ENCODE measurements at places on chromosomes 13 and 19.

DNA sequence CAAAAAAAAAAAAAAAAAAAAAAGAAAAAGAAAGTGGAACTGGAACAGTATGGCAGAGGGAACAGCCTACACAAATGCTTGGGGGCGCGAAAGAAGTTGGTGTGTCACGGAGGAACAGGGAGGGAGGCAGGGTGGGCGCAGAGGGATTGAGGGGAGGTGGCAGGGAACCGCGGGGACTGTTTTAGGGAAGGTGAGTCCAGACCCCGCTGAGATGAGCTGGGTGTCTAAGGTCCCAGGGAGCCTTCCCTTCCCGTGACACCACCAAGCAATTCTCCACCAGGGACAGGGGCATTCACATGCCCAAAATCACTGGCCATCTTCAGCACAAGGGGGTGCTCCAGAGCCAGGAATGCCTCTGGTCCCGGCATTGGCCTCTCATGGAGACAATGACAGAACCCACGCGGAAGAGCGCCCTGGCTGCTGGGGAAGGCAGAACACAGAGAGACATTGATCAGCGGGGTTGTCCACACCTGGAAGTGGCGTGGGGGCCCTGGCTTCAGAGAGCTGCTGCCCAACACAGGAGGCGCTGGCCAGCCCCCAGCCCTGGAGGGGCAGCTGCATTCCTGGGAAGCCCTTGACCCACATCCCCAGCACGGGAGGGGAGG lies 6.9 kb downstream of the PEAK3 start:
- peak; percentile 79 for DNase-seq

DNA sequence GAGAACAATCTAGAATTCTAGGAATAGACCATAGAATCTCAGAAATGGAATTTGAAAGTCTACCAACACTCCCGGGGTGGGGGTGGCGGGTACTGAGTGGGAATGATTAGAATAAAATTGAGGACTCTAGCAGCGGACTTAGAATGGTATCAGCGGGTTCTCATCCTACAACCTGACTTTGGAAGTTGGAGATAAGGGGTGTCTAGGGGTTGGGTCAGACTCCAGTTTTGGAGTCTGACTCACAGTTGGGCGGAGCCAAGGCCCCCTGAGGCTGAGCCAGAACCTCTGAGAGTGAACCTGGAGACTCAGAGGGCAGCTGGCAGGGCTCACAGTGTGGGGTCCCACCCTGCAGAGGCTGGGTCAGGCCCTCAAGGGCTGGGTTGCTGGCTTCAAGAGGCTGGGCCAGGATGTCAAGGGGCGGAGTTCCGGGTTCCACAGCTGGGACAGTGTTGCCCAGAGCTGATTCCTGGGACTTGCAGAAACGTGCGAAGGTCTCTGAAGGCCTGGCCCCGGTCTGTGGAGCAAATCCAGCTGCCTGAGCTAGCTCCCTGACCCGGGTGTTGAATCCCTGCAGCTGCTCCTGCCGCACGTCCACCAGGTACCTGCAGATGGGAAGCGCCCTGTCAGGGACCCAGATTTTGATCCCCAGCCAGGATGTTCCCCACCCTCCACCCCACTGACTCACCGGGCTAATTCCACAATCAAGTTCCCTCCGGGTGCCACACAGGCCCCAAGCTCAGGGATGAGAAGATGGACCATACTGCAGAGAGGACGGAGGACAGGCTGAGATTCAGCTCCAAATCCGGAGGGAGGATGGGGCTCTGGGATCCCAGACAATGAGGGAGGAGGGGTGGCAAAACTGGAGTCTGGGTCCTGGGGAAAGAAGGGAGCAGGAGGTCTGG lies 1.6 kb upstream of the TNNI3 start:
- DNase-seq, result no peak

- no peak for DNase-seq
These were observed 940.0 kb downstream of the EFNB2 start for GRCh38 chr13:105595471-105595870.

GRCh38 chr19:2744113-2744512 lies 4.3 kb upstream of the SLC39A3 start:
- no peak for DNase-seq

- no peak for DNase-seq
These were observed 9.4 kb downstream of the SLC25A23 start for GRCh38 chr19:6450166-6450565.

GRCh38 chr13:74299721-74300120 lies 165.5 kb upstream of the KLF12 start:
- DNase-seq, result no peak

DNA sequence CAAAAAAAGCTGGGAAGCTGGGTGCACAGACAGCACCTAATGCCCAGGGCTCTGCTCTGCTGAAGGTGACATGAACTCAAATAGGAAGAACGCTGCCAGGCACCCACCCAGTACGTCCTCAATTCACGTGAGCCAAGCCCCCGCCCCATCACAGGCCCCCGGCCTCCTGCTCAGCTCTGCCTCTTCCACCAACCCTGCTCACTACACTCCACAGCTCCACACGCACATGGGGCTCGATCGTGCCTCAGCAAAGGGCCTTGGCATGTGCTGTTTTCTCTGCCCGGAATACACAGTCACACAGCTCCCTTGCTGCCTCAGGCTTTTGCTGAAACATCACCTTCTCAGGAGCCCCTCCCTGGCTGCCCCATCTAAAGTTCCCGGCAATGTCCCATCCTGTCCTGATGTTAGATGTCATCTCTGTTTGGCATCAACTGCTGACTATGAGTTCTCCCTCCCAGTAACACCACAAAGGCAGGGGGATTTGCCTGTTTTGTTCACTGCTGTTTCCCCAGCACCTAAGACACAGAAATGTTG lies 2.3 kb downstream of the ATP13A1 start:
- DNase-seq, result no peak

- no peak for DNase-seq
These were observed 100.3 kb upstream of the WASF3 start for GRCh38 chr13:26457212-26457611.

GRCh38 chr19:11191273-11191755 lies 6.0 kb downstream of the KANK2 start:
- no peak for DNase-seq

DNA sequence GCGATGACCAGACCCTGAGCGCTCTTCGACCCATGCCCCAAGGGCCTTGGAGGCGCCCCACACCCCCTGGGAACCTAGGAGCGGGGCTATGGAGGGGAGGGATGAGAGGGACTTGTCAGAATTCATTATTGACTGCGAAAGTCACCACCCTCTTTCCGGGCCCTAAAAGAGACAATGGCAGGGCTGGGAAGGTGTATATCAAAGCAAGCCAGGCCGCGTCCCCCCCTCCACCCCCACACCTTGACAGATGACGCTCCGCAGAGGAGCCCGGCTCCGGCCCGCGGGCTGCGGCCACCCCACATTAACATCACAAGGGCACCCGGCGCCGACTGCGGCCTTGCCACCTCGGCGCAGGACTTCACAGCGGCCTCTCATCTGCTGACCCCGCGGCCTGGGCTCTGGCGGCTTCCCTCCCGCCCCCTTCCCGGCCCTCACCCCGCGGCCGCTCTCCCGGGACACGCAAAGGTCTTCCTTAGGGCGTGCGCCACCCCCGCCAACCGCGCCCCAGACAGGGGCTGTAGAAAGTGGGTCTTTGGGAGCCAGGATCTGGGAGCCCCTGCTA lies 2.4 kb downstream of the CDX2 start:
- DNase-seq, result no peak

GRCh38 chr19:31274251-31275067 lies 74.8 kb downstream of the TSHZ3 start:
- no peak for DNase-seq

All from HuH-7 (cell line).